ENCODE measurements at places on chromosomes 2 and 18.

GRCh38 chr18:49096021-49096420, 145.3 kb upstream of the SMAD7 start:
- no peak for DNase-seq

- no peak for DNase-seq
These were observed 151.1 kb downstream of the SH3BP4 start for GRCh38 chr2:235102896-235103295.

- DNase-seq = no peak
These were observed 32.0 kb downstream of the MAP3K20 start for GRCh38 chr2:173107629-173108022.

DNA sequence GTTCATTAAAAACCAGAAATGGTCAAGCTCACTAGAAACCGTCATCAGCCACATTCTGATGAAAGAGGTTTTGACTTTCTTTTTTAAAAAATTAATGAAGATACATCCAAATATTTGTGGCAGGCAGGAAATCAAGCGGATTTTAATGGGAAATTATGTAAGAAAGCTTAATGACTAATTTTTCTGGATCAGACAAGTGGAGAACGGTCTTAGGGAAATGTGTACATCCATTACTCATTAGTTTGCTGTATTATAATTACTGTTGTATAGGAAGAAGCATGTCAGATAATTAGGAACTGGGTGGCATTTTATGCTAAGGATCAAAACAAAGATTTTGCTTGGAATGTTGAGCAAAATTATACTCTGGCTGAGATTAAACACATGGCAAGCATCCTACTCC, 39.4 kb downstream of the AGAP1 start:
- DNase-seq = no peak

GRCh38 chr2:240573516-240574385, 5.5 kb downstream of the RNPEPL1 start:
- no peak for DNase-seq

- DNase-seq = no peak
These were observed 49.9 kb downstream of the KCNG3 start for GRCh38 chr2:42443718-42444399.

GRCh38 chr2:73260338-73260984, 23.8 kb downstream of the FBXO41 start:
- no peak for DNase-seq

GRCh38 chr2:56021579-56021978, 98.0 kb upstream of the EFEMP1 start:
- DNase-seq = no peak

GRCh38 chr2:68812251-68812650, 58.9 kb downstream of the BMP10 start:
- no peak for DNase-seq

DNA sequence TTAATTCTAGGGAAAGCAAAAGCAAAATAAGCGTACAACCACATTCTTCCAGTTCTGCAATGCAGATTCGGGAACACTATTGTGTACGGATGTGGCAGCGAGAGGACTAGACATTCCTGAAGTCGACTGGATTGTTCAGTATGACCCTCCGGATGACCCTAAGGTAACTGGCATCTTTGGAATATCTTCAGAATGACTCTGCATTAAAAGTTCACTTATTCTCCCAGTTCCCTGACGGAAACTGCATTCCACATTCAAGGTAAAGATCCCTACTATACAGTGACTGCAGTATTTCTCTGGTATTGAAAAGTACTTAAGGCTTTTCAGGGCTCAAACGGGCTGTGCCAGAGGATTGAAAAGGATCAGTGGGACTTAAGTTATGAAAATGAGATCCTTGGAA, 10.9 kb downstream of the DDX18 start:
- DNase-seq = no peak

- DNase-seq = no peak
These were observed 4.9 kb downstream of the CEP192 start for GRCh38 chr18:12995952-12996477.

- no peak for DNase-seq
These were observed 159.7 kb downstream of the SMAD7 start for GRCh38 chr18:48790869-48791635.

Measured in stimulated activated CD4-positive, alpha-beta T cell treated with anti-CD3 and anti-CD28 coated beads, Interleukin-15, amount 100 ng/mL, for 1 hour (primary cell).